ENCODE measurements at places on chromosomes 3 and 15.

DNA sequence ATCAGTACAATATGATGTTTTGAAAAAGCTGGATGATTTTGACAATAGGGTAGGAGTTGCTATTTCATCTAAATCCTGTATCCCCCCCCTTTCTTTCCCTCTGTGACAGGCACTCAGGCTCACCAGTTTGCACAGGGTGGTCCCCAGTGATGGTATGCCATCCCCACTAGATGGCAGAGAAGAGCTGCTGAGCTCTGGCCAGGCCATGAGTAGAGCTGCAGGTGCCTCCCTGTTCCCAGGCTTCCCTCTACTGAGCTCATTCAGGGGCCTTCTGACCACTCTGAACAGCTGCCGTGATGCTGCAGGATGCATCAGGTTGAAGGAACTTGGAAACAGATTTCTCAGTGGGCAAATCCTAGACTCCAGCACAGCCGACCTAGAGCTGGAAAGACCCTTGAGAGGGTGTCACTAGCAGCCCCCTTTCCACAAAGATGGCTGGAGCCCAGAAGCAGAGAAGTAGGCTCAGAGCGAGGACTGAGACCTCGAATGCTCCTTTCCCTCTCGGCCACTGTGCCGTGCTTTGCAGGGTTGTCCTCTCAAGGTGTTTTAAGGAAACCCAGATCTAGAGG is 45.1 kb downstream of the EFCAB12 start:
- no peak for DNase-seq

- no peak for DNase-seq
Measured at GRCh38 chr3:187848401-187848800, 103.1 kb upstream of the BCL6 start.

DNA sequence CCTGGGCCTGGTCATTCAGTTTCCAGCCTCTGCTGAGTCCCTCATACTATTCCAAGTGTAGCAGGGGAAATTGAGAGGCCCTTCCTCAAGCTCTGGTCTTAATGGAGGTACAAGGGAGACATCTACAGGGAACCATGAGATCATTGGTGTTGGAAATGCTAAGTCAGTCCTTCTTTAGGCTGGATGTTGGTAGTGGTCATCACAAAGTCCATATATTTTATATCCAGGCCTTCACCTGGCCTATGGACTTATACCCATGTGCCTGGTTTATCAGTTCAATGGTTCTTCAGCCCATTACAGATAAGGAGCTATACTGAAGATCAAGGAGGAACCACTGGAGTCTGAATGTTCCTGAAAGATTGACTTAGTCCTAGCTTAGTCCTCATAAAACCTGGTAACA is 135.0 kb downstream of the STAG1 start:
- DNase-seq, result no peak

- DNase-seq, result no peak
Measured at GRCh38 chr3:46371519-46372340, 984 bp downstream of the CCR5 start.

- no peak for DNase-seq
Measured at GRCh38 chr3:36777424-36778218, 13.3 kb upstream of the DCLK3 start.

GRCh38 chr3:12822725-12823373 is 18.5 kb downstream of the RPL32 start:
- no peak for DNase-seq

GRCh38 chr15:35470441-35470840 is 75.5 kb downstream of the DPH6 start:
- no peak for DNase-seq

DNA sequence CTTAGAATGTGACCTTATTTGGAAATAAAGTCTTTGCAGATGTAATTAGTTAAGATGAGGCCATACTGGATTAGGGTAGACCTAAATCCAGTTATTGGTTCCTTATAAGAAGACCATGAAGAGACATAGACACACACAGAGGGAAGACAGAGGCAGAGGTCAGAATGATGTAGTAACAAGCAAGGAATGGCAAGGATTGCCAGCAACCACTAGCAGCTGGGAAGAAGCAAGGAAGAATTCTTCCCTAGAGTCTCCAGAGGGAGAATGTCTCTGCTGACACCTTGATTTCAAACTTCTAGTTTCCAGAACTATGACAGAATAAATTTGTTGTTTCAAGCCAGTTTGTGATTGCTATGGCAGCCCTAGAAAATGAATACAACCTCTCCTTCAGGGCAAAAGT is 116.7 kb downstream of the WDR76 start:
- DNase-seq, result no peak

GRCh38 chr3:157512534-157512933 is 9.3 kb upstream of the VEPH1 start:
- DNase-seq, result no peak

- no peak for DNase-seq
Measured at GRCh38 chr15:66767240-66767659, 65.2 kb downstream of the SMAD6 start.

DNA sequence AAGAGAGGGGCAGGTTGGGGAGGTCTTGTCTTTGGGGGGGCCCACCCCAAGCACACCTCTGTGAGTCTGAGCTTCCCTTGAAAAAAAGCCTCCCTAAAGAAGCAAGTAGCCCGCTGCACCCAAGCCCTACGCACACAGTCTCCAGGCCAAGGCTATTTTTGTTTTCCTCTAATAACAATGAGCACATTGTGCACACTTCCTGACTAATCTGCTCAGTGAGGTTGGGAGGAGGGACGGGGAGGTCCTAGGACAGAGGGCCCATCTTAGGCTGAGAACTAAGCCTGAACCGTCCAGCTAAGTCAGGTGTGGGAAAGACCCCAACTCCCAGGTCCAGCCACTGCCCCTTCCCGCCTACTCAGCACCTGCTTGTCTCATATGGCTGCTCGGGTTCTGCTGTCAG is 87.2 kb downstream of the HMG20A start:
- DNase-seq, result no peak

DNA sequence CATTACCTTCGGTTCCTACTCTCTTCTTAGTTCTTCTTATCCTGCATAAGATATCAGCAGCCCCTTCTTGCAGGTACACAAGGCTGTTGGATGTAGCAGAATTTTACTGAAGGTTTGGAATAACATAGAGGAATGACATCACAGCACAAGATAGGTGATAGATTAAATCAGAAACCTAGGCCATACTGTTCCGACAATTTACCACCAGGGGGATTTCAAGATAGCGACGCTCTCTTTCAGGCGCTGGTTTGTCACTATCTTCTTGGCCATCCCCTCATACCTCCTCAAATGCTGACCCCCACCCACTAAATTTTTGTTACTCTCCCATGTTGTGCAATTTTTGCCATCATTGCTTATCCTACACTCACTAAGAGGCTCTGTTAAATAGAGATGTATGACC is 3.5 kb downstream of the SIDT1 start:
- DNase-seq, result no peak

DNA sequence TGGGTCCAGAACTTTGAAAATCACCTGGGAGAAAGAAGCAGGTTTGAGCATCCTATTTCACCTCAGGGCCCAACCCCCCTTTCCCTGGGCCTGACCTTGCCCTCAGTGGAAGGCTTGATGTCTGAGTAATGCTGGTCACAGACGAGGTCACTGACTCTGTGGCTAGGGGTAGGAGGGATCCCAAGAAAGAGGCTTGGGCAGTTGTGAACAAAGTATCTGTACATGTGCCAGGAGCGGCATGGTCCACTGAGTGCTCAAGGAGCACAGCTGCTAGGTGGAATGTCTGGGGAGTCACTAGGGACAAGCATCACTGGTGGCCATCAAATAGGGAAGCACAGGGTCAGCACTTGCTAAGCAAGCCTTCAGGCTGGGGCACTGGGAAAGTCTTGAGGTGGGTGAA is 7.3 kb downstream of the CCDC71 start:
- no peak for DNase-seq

- no peak for DNase-seq
Measured at GRCh38 chr3:100108464-100109079, 5.7 kb downstream of the FILIP1L start.

GRCh38 chr3:30498587-30498967 is 107.8 kb upstream of the TGFBR2 start:
- DNase-seq, result no peak

GRCh38 chr3:52193065-52193464 is 4.9 kb upstream of the ALAS1 start:
- no peak for DNase-seq

GRCh38 chr3:194204042-194204987 is 68.4 kb downstream of the HES1 start:
- no peak for DNase-seq

GRCh38 chr3:73327052-73327451 is 265.6 kb downstream of the EBLN2 start:
- no peak for DNase-seq

GRCh38 chr15:92393980-92394308 is 263 bp downstream of the ST8SIA2 start:
- DNase-seq, result no peak

All from T-helper 22 cell (primary cell).